ENCODE measurements at places on chromosomes 16 and 17.
A peak's percentile ranks its signal among the peaks of the same experiment; 100 is the strongest.

DNA sequence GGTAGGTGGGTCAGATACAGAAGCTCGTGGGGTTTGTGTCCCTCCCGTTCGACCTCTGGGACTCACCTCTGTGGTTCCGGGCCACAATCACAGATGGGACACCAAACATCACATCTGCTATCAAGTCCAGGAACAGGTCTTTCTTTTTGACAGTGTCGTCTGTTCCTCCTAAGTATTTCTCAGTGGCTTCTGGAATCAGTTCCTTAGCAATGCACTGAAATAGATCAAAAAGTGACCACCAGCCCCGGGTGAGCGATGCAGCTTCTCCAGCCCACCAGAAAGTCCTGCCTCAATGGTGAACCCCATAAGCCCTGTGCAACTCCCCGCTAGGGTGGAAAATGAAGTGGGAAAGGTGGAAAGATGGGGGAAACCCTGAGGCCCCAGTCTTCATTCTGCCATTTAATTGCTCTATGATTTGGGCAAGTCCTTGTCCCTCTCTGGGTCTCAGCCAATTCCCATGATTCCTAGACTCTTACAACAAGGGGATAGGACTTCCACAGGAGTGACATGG, 22.4 kb downstream of the CES1 start:
- no peak for DNase-seq

GRCh38 chr17:8073627-8074484, 13.7 kb downstream of the ALOX12B start:
- peak; percentile 94 for DNase-seq

GRCh38 chr17:33750943-33751701, 458.0 kb upstream of the ASIC2 start:
- peak; percentile 91 for DNase-seq

GRCh38 chr17:36503456-36504155, 17.1 kb downstream of the ZNHIT3 start:
- peak; percentile 46 for DNase-seq

GRCh38 chr16:628321-629061, 2.3 kb upstream of the WFIKKN1 start:
- DNase-seq = peak; percentile 87

DNA sequence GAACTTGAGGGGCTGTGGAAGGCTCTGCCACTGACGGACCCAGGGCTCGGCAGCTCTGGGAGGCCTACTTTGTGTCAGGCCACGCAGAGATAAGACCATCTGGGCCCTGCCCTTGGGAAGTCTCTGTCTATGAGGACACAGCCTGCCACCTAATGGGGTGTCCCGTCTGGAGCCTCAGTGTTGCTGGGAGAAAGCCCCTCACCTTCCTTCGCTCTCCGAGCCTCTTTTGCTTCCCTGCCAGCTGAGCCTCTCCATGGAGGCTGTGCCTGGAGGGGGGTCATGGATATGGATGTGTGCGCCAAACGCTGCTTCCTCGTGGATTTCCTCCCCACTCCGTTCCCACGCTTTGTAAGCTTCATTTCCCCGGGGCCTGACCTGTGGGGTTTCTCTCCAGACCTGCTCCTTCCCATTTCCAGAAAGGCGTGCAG, 228.8 kb downstream of the SEC14L1 start:
- DNase-seq = no peak

- DNase-seq = no peak
Observed at GRCh38 chr17:3954086-3954485, 10.2 kb downstream of the ATP2A3 start.

DNA sequence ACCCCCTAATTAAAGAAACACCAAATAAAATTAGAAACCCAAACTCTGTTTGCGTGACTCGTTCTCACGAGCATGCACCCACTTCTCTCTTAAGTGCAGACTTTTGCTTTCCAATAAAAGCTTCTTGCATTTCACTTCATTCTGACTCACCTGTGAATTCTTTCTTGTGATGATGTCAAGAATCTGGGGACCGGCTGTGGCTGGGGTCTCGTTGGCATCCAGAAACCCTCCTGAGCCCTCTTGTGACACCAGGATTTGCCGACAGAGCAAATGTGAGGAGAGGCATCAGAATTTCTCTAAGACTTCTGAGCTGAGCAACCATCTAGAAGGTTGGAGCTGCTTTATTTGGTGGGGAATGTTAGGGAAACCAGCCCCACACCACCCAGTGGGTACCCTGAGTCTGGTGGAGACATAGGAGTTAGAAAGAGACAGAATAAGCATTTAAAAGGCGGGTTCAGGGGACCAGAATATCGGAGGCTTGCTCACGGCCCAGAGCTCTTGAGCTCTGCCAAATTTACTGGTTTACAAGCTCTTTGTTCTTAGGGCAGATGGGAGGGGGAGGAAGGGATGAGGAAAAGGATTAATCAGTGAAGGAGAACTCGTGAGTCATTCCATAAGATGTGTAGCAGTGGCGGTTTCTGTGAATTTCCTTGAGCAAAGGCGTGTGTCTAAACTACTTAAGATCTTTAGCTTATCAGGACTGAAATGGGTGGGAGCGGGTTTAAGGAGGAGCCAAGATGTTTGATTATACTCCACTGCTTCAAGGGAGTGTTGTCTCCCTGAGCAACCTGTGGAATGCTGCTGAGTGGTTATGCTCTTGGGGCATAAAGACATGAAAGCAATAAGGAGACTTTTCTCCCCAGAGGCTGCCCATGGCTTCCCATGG, 24.2 kb upstream of the TMC5 start:
- no peak for DNase-seq

- DNase-seq = peak; percentile 88
Observed at GRCh38 chr17:4004517-4005295, 40.5 kb upstream of the ATP2A3 start.

GRCh38 chr17:77382356-77382911, 241.7 kb downstream of the SEC14L1 start:
- no peak for DNase-seq

GRCh38 chr17:29619251-29619650, 3.5 kb downstream of the CORO6 start:
- DNase-seq = no peak

DNA sequence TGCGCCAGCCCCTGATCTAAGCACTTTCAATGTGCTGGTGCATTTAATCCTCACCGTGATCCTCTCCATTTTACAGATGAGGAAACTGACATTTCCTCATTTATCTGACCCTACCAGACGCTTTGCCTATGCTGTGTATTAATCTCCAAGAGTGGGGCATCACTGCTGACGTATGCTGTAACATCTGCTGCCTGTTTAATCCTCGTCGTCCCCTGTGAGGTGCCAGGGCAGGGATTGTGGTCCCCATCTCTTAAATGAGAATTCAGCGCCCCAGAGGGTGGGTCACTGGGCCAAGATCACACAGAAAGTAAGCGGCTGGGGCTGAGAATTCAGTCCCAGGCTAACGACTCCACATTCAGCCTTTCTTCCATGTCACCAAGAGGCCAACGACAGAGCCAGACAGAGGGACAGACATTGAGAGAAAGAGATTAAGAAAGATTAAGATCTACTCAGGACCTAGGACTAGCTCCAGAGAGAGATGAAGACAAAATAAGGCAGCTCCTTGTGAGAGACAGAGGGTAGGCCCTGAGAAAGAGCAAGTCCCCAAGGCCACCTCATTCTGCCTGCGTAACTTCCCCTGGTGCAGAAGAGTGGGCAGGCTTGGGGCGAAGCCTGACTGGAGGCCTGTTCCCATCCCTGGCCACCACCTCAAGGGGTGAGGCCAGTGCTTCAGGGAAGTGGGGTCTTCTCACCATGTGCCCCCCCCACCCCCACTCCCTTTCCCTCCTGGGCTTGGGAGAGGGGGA, 13.5 kb downstream of the CACNA1G start:
- DNase-seq = no peak

Measured in lower leg skin (tissue), 4 donors.